Activated naive CD4-positive, alpha-beta T cell (primary cell): ENCODE measurements at places on chromosomes 1 and 21.

GRCh38 chr1:201818971-201819750 lies 9.8 kb upstream of the IPO9 start:
- no peak for DNase-seq

- DNase-seq: no peak
These were observed 15.6 kb upstream of the VAMP3 start for GRCh38 chr1:7755448-7755847.

DNA sequence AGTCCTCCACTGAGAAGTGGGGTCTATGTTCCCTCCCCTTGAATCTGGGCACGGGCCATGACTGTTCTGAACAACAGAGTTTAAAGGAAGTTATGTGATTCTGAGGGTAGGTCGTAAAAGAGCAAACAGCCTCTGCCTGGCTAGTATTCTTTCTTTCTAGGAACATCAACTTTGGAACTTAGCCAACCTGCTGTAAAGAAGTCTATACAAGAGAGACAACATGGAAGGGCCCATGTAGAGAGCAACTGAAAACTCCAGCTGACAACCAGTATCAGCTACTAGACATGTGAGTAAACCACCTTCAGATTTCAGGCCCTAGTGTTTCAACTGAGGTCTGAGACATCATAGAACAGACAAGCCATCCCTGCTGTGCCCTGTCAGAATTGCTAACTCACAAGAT lies 7.5 kb downstream of the SELENOF start:
- DNase-seq: no peak

DNA sequence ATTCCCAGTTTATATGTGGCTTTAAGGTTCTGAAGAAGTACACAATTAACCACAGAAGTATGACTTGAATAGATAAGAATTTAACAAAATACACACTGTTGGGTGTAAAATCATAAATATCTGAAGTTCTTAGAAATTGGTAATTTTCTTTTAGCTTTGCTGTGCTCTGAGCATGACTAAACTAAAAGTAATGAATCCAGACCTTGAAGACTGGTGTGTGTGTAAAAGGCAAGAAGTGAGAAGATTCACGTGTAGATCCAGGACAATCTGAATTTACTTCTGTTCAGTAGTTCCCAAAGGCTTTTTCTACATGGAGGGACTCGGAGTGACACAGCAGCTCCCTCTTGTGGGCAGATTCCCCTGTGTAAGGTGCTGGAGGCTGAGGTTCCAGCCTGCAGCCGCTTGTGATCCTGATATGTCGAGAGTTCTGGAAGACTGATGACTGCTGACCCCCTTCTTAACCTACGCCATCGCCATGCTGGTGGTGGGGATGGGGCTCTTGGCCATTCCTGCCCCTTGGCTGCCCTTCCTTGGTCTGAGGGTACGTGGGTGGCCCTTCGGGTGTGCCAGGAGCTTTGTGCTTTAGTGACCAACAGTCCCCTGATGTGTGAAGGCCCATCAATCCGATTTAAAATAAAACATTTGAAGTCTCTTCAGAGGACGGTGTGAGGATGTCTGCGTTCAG lies 62.7 kb downstream of the ADARB1 start:
- DNase-seq: peak; percentile 53

DNA sequence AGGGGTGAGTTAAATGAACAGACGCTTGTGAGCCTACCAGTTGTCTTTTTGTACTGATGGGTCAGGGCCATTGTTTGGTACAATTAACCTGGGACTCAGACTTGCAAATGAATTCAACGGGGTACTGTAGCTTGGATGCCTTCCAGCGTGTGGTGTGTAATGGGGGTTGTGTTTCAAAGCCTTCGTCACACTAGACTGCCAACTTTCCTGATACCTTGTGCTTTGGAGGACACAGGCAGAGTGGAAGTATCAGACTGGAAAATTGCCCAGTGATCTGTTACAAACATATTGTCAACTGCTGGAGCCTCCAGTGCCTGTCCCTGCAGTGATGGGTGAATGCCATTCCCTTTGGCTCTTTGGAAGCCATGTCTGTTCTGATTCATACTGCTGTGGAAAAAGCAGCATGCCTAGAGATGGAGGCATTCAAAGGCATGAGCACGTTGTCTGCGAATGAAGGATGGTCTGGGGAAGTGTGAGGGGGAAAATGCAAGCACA lies 384.5 kb downstream of the LMX1A start:
- DNase-seq: no peak

DNA sequence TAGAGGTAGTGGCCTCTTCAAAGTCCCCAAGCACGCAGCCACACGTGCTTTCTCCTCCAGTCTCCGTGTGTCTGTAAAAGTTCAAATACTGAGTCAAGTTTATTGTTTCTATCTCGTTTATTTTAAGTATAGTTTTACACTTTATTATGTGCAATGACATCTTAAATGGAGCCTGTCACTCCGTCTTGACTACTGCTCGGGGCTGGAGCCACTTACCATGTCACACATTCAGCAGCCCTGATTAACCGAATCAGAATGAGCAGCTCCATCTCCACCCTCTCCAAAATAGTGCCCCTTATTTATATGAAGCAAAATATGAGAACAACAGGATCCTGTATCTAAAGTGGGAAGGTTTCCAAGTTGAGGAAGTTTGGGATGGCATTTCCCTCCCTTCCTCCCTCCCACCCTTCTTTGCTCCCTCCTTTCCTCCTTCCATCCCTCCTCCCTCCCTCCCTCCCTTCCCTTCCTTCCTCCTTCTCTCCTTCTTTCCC lies 201.0 kb downstream of the PBX1 start:
- DNase-seq: no peak
